ENCODE measurements at places on chromosomes 16 and 17.
A peak's percentile ranks its signal among the peaks of the same experiment; 100 is the strongest.

DNA sequence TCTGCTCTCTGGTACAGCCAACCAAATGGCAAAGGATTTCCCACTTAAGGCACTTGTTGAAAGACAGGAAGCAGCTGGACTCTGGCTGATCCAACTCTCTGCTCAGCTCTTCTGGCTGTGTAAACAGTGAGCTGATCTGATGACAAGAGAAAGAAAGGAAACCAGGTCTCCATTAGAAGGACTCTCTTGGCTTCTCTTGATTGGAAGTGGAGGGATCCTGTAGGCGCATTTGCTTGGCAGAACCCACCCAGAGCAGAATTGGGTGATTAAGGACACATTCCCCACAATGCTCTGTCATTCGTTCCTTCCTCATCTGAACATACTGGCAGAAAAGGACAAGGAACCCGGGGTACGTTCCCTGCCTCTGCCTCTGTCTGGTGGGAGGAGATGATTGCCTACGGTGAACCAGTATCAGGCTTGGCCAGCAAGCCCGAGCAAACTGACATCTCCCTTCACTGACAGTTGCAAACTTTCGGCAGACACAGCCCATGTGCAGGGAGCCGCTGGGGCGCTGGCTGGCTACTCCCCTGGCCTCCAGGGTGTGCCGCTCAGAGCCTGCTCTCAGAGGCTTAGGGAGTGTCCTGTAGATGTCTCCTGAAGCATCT, 29.1 kb downstream of the LDHD start:
- no peak for DNase-seq

- DNase-seq, result no peak
Observed at GRCh38 chr16:28897826-28898225, 19.5 kb downstream of the ATP2A1 start.

DNA sequence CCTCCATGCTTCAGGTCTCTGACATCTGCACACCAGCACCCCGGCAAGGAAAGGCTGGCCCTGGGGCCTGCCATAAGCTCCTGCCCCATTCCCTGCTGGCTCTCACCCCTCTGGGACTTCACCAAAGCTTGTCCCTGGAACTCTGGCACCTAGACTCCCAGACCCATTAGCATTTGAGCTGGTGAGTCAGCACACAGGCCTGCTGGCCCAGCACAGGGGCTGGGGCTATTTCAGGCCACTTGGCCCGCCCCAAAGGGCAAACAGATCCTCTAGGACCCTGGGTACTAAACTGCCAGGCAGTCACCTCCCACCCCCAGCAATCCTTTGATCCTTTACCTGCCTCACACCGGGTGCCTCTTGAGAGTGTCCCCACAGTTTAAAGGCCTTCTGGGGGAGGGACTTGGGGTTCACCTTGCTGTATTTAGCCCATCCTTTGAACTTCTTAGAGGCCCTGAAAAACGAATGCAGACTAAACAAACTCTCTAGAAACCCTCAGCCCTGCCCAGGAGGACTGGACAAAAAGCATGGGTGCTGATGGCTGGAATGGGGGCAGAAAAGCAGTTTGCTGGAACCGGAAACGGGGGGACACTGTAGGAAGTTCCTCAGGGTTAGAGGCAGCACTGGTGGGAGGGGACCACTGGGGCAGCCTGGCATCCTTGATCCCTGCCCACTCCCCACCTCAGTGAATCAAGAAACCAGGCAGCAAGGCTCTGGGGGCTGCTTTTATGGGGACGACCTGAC, 3.2 kb upstream of the SAMD14 start:
- DNase-seq, result no peak

DNA sequence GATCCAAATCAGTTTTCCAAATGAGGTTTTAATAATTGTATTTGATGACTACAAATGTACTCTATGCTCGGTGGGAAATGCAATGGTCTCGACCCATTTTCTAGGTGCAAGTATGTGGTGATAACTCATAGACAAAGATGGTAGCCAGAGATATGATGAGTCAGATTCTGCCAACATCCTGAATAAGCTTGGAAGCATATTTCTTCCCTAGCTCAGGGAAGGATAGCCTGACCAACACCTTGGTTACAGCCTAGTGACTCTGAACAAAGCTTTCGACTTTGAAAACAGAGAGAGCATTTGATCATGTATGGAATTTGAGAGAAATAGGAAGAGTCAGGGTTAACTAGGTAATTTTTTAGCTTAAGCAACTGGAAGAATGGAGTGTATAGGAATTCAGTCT, 128.3 kb upstream of the MYOCD start:
- DNase-seq, result no peak

DNA sequence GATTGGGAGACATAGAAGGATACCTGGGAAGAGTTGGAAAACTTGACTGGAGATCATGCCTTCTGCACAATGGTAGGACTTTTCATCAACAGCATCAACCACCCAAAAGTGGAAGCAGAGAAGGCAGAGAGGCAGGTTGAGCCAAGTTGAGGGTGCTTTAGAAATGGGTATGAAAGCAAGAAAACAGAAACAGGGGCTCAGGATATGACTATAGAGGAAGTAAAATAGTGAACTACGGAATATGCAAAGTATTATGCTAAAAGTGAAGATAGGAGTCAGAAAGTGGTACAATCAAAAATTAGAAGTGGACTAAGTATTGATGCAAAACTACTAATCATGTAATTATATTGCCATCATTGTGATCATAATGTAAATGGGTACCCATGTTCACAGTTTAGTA, 16.1 kb upstream of the ARHGAP44 start:
- no peak for DNase-seq

DNA sequence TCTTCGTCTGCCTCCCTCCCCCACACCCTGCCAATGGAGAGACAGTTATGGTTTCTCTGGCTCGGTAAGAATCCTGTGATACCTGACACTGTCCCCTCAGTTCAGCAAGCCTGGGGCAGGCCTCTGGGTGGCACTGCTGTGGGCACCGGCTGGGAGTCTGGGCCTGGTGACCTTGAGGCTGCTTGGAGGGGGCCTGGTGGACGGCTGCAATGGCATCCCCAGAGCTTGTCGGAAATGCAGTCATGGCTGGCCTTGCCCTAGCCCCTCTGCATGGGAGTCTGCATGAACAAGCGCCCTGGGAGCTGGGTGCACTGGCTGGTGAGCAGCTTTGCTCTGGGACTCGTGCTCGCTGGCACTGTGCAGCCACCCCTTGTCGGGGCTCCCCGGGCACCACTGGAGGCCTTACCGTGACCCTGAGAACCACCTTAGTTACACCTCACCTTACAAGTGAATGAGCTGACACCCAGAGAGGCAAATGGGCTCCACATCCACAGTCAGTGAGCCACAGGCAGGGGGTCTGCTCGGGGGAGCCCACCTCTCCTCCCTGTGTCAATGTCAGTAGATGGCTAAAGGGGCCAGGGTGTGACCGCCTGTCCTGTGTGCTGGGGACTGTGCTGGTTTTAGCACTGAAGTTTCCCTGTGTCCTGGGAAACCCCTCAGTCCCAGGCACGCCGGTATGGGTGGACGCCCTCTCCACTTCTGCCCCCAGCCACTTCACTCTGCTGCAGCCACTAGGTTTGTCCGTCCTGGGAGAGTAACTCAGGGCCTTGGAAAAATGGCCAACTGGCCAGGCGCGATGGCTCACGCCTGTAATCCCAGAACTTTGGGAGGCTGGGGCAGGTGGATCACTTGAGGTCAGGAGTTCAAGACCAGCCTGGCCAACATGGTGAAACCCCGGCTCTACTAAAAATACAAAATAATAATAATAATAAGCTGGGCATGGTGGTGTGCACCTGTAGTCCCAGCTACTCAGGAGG, 1.4 kb downstream of the LGALS3BP start:
- no peak for DNase-seq

DNA sequence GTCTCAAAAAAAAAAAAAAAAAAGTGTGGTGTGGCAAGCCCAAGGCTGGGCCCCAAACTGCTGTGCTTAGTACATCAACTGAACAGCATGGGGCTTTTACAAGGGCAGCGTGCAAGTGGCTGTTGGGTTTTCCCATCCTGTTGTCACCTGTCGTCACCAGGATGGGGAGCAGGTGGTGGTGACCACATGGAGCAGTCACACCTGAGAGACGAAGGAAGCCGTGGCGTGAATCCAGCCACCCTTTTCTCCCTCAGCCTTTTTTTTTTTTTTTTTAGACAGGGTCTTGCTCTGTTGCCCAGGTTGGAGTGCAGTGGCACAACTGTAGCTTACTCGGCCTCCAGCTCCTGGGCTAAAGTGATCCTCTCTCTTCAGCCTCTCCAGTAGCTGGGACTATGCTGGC, 4.1 kb upstream of the MRPL58 start:
- DNase-seq, result no peak

DNA sequence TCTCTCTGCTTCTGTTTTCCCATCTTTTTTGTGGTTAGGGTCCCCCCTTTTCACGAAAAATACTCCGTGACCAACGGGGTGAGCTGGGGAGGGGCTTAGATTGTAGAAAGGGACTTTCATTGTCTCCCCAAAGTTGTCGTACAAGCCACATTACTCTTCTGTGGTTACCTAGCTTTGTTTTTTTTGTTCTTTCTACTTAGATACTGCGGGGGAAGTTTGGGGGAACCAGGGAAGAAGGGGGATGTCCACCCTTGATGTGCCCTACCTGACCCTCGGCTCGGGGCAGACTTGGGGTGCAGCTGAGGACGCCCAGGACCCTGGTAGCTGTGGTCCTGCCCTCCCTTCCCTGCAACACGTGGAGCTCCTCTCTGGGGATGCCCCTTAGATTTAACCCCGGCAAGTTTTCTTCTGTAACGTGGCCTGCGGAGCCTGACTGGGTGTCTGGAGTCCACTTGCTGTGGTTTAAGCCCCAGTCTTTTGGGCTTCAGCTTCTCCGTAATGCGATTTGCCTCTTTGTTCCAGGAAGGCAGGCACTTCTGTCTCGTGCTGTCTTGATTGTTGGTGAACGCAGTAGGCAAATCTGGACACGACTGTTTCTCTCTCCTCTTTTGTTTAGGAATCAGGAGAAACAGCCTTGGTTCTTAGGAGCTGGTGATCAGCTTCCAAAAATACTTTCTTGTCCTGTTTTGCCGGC, 892 bp downstream of the ABCC1 start:
- DNase-seq, result peak; percentile 75

GRCh38 chr17:17924131-17924856, 47.9 kb downstream of the TOM1L2 start:
- DNase-seq, result no peak

DNA sequence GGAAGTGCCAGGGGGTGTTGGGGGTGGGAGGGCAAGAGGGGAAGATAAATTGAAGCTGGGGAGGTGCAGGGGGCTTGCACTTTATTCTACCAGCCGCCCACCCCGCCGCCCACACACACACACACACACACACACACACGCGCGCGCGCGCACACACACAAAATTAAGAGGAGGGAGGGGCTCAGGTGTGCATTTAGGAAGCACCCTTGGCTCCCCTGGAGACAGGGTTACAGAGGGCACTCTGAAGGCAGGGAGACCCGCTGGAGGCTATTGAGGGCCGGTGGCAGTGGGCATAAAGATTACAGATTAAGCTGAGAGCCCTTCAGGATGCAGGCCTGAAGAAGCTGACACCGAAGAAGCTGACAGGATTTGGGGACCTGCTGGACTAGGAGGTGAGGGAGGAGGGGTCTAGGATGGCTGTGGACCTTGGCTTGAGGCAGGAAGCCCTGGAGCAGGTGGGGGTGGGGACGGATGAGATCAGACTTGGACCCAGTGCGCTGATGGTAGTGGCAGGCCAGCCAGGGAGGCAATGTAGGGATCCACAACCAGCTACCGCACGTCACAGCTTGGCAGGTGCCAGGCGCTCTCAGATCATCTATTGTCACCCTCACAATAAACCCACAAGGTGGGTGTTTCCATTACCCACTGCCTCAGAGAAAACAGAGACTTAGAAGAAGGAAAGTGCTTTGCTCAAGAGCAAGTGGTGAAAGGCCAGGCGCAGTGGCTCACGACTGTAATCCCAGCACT, 772 bp upstream of the SAMD14 start:
- no peak for DNase-seq

DNA sequence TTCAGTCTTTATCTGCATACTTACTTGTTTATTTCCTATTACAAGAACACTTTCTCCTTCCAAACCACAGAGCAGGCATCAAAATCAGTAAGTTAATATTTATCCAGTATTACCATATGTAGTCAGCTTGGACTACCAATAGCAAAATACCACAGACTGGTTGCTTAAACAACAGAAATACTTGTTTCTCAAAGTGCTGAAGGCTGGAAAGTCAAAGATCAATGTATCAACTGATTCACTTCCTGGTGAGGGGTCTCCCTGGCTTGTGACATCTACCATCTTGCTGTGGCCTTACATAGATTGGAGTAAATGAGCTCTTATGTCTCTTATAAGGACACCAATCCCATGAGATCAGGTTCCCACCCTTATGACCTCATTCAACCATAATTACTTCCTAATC, 2.6 kb downstream of the STXBP4 start:
- no peak for DNase-seq

GRCh38 chr16:19294156-19294649, 8.7 kb downstream of the CLEC19A start:
- DNase-seq, result peak; percentile 34

DNA sequence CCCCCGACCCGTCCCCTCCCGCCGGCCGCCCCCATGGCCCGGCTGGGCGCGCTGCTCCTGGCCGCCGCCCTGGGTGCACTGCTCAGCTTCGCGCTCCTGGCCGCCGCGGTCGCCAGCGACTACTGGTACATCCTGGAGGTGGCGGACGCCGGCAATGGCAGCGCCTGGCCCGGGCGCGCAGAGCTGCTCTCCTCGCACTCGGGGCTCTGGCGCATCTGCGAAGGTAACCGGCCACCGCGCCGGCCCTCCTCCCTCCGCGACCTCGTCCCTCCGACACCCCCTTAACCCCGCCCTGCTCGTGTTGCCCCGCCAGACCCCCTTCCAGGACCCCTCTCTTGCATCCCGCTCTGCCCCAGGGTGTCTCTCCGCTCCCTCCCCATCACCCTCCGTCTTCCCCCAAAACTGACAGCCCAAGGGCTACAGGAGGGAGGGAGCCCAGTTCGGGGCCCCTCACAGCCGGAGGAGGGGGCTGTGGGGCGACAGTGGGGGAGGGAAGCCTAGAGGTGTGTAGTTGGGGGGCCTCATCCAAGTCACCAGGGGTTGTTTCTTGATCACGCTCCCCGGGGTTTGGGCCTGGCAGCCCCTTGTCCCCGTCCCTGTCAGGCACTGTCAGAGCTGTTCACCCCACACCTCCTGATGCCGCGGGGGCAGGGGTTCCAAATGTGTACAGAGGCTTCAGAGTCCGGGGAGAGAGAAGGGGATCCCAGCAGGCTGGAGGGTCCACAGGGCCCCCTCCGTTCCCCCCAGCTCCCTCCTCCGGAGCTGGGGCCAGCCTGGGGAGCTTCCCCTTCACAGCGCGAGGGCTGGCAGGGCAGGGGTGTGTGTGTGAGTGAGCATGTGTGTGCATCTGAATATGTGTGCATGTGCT, 794 bp downstream of the TMEM235 start:
- DNase-seq, result no peak

GRCh38 chr16:66740533-66740932, 10.9 kb downstream of the DYNC1LI2 start:
- no peak for DNase-seq
